Amniotic epithelial cell (primary cell): ENCODE measurements at places on chromosomes 4 and X.

- DNase-seq, result no peak
Observed at GRCh38 chrX:12917753-12918152, 11.3 kb downstream of the TLR8 start.

DNA sequence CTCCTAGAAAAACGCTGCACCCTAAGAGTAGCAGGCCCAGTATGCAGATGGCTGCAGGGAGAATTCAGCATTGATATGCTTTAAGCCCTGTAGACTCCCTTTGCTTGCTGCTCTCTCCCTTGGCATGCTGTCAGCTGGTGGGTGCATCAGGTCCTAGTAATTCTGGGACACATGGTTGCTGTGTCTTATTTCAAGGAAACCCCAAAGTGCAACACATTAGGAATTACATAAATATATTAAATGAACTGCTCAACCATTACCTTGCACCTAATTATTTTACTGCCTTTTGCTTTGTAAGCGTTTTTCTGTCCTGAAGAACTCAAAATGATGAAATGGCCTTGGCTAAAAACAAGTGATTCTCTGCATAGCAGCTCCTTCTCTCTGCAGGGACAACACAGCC lies 516.3 kb downstream of the ZIC3 start:
- no peak for DNase-seq

DNA sequence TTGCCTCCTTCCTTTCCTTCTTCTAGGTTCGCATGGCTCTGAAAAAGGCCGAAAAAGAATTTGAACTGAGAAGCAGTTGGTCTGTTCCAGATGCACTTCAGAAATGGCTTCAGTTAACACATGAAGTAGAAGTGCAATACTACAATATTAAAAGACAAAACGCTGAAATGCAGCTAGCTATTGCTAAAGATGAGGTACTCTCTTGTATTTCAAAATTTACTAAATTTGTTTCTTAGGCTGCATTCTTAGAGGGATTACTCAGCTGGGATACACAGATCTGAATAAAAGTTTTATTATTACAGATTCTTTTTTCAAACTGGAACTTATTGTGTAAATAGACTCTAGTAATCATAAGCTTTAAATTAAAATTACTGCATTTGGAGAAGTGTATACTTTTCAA lies 146.9 kb downstream of the STIM2 start:
- DNase-seq, result peak; percentile 37

DNA sequence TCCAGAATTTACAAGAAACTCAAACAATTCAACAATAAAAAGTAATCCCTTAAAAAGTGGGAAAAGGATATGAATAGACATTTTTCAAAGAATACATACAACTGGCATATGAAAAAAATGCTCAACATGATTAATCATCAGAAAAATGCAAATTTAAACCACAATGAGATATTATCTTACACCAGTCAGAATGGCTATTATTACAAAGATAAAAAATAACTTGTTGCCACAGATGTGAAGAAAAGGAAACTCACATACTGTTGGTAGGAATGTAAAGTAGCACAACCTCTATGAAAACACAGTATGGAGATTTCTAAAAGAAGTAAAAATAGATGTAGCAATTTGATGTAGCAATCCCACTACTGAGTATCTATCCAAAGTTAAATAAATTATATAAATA lies 65.1 kb upstream of the DIAPH2 start:
- peak; percentile 61 for DNase-seq

DNA sequence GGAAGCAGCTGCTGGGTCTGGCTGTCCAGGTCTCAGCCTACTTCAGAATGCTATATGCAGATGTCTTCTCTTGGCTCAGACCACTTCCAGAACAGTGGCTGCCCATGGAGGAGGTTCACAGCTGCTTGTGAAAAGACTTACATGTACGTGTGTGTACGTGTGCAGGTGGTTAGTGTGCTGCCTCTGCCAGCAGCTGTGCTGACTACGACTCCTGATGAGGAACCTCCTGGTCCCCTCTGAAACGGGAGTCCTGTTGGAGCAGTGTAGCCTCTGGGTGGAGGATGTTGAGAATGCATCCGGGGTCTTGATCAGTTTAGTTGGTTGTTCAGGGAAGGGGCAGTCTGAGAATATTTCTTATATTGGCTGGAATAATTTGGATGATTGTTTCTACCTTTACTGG lies 155.9 kb upstream of the WDR1 start:
- DNase-seq, result no peak

- peak; percentile 83 for DNase-seq
Observed at GRCh38 chr4:182179105-182179504, 64.1 kb upstream of the TENM3 start.

DNA sequence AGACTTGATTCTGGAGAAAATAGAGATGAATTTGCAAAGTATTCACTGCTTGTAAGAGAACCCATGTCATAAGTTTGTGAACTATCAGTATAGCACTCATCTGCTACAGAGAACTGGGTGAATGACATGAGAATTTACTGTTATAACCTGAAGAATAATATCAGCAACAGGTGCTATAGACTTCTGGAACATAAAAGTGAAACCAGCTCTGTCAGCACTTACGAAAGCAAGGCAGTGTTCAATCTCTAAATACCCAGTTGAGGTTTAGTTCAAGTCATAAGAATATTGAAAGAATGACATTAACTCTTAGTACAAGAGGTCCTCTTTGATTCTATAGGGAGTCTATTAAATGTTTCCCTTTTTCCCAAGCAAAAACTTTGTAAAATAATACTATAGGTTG lies 232.9 kb upstream of the ANKRD50 start:
- DNase-seq, result no peak

DNA sequence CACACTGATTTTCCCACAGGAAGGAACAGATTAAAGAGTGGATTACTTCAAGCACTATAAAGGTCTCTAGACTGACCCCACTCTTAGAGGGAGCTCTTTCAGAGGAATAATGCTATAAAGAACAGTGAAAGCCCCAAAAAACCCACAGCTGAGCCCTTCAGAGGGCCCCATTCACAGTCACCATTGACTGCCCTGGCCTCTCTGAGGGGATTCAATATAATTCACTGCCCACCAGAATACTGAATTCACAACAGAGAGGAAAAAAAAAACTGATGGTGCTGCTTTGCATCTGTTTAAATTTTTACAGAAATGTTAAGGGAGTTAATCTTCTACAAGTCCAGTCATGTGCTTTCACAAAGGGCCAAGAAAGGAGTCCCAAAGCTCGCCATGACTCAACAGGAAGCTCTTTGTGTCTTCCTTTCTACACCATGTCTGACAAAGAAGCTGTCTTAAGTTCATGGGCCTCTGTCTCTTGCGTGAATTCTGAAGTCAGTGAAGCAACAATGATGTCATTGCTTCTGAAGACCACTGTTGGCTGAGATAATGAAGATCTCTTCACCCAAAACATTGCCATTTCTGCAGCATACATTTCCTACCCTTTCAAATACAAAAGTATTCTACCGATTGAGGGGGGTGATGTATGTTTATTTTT lies 174.9 kb downstream of the ADAMTS3 start:
- DNase-seq, result no peak

DNA sequence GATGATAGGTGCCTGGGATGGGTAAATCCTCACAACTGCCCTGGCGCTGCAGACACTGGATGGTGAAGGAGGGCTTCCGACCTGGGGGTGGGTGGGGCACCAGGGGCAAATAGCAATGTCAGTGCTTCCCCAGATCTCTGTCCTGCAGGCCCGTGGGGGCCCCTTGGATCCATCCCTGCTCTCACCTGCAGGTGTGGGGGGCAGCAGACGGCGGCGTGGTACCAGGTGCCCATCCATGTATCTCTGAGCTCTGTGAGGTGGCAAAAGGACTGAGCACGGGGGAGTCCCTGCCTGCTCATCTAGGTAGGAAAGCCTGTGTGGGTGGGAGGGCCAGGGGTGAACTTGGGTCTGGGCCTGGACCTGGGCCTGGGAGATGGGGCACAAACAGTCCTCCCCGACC lies 6.5 kb upstream of the SYP start:
- no peak for DNase-seq

DNA sequence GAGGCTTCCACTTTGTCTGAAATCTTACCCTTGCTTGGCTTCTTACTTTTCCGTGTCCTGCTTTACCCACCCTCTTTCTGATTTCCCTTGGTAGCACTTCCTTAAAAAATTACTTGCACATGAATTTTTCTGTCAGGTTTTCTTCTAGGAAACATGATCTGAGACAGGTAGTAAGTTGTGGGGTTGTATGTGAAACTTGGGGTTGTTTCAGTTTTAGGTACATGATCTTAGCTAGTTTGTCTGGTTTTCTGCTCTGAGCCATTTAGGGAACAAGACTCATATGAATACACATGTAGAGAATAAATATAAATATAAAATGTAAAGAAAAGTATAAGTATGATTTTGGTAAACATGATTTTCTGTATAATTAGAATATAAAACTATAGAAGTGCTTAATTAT lies 17.4 kb upstream of the ARMCX2 start:
- no peak for DNase-seq

GRCh38 chrX:13131396-13132137 lies 87.1 kb upstream of the FAM9C start:
- DNase-seq, result peak; percentile 68

- no peak for DNase-seq
Observed at GRCh38 chr4:20983763-20984575, 283.7 kb downstream of the PACRGL start.

DNA sequence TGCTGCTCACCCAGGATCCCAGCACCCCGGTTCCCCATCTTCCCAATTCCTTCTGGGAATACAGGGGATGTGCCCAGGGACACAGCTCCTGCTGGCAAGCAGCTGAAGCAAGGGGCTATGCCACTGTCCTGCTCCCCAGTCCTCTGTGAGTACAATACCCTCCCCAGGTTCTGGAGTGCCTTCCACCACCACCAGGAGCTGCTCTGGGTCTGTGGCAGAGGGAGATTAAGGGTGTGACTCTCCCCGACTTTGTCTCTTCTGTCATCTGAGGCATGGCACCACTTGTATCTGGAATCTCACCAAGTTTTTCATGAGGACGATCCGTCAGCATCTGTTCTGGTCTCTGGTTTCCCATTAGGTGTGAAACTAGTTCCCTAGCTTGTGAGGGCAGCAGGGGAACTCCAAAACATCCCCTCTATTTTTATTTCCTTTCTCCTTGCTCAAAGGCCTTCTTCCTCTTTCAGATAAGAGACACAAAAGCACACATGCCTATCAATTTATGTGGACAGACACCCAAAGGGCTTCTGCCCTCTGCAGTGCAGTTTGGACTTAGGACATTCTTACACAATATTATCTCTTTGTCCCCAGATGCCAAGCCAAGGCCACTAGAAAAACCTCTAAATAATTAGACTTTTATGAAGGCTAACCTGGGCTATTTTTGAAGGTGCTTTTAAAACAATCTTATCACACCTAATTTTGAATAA lies 26.8 kb downstream of the MGST2 start:
- no peak for DNase-seq
